ENCODE measurements at places on chromosomes 4 and X.

DNA sequence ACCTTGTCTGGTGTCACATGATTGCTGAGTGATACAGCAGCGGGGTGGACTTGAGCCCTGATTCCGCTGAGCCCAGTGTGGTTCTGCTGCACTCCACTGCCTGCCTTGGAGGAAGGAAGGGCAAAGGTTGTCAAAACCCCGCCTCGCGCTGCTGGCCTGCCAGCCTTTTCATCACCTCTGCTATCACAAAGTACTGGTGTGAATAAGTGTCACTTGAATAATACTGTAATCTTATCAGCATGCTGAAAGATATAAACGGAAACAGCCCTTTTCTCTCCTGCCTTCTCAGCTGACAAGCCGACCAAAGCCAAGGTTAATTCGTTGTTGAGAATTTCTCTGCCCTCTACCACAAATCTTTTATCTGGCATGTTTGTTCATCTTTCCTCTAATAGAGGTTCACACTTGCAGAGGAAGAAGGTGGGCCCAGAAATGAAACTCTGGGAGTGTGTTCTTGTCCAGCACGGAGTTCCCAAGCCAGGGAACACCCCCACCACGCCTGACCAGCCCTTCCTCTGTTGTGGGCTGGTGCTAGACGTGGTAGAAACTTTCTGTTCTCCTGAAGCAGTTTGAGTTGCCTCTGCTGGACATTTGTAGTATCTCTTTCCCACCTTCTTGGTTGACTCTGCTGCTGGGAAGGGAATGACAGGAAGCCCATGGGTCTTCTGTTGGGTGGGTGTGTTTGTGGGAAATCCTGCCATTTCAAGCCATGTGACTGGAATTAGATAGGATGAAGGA lies 21.5 kb downstream of the FHDC1 start:
- DNase-seq, result no peak

GRCh38 chr4:145709843-145710242 lies 29.9 kb downstream of the C4orf51 start:
- no peak for DNase-seq

DNA sequence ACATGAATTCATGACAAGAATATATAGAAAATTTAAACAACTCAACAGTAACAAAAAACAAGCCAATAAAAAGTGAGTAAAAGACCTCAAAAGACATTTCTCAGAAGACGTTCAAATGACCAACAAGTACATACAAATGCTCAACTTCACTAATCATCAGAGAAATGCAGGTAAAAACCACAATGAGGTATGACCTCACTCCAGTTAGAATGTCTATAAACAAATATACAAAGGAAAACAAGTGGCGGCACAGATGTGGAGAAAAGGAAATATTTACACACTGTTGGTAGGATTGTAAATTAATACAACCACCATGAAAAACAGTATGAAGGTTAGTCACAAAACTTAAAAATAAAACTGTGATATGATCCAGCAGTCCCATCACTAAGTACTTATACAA lies 1033.1 kb downstream of the RAPGEF2 start:
- no peak for DNase-seq

- no peak for DNase-seq
Measured at GRCh38 chr4:23759066-23759465, 130.8 kb downstream of the PPARGC1A start.

DNA sequence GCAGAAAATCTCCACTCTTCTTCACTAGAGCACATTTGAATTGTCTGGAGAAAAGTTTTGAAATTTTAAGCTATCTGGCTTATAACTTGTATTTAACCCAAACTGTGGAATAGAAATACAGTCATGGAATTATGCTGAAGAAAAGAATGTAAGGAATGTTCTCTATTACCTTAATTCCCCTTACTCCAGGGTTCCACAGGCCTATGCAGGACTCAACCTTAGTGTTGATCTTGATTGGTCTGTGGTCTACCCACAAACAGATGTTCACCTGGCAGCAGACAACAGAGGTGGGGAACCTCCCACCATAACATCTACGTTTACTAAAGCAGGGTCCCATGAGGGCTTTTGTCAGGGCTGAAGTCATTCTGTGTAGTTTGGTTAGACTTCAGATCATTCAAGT lies 189.3 kb upstream of the GPRIN3 start:
- DNase-seq, result no peak

DNA sequence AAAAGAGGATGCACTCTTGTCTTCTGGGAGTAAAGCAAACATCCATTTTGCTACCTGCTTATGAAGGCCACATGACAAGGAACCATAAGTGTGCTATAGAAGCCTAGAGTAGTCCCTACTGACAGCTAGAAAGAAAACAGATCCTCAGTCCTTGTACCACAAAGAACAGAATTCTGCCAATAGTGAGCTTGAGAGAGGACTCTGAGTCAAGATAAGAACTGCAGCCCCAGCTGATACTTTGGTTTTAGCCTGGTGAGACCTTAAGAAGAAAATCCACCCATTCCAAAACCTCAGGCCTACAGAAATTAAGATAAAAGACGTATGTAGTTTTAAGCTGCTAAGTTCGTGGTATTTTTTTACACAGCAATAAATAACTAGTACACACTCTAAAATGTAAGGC lies 914.6 kb downstream of the PCDH19 start:
- no peak for DNase-seq

GRCh38 chr4:87391576-87392054 lies 627 bp upstream of the HSD17B11 start:
- DNase-seq, result no peak

DNA sequence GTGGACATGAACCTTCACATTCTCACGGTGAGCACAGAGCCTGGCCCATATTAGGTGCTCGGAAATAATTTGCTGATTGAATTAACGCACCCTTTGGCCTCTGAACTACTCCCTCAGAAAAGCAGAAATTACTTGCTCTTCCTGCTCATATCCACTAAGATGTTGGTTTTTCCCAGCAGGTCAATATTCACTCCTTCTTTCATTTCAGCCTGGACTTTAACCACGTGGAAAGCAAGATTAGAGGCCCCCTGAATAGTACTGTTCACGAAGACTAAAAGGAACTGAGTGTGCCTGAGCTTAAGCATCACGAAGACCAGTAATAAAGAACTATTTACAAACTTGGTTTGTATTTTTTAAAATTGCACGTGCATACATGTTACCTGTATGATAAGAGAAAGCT lies 9.9 kb downstream of the MTNR1A start:
- DNase-seq, result no peak

GRCh38 chr4:68433582-68433981 lies 13.7 kb upstream of the TMPRSS11E start:
- no peak for DNase-seq

DNA sequence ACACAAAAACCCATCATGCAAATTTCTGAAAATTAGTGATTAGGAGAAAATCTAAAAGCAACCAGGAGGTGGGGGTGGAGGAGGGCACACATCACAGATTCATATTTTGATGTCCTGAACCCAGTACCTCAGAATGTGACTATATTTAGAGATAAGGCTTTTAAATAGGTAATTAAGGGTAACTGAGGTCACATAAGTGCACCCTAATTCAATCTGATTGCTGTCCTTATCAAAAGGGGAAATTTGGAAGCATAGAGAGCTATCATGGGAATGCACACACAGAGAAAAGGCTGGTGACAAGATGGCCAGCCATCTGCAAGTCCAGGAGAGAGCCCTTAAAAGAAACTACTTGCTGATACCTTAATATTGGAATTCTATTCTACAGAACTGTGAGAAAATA lies 281.8 kb upstream of the UGT8 start:
- no peak for DNase-seq

GRCh38 chr4:133943081-133943480 lies 258.5 kb downstream of the PABPC4L start:
- no peak for DNase-seq

DNA sequence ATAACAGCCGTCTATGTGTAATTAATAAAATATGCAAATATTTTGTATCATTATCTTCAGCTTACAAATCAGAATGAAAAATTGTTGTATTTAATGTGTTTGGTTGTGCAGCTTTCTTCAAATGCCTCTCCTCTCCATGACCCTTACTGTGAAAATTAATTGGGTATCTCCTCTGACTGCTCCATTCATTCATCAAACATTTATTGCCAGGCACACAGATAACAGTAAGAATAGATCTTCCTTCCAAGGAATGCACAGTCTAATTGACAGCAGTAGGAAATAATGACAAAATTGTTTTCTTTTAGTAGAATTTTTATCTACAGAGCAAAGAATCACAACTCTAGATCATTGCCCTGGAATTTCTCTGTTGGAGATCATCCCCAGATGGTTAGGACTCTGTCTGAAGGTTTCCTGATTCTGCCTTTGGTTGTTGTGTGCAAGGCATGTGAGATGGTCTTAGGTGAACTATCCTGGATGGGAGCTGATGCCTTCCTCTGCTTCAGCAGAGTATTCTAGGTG lies 395.0 kb upstream of the FAT1 start:
- DNase-seq, result no peak

- no peak for DNase-seq
Measured at GRCh38 chr4:113678641-113679040, 82.9 kb downstream of the CAMK2D start.
